ENCODE measurements at places on chromosomes 3 and 15.

DNA sequence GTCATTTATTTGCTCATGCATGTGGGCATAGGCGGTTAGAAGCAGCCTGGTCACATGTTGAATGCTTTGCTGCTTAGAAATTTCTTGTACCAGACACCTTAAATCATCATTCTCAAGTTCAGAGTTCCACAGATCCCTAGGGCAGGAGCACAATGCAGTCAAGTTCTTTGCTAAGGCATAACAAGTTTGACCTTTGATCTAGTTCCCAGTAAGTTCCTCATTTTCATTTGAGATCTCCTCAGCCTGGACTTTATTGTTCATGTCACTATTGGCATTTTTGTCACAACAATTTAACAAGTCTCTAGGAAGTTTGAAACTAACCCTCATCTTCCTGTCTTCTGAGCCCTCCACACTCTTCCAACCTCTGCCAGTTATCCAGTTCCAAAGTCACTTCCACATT lies 22.8 kb downstream of the HGD start:
- no peak for DNase-seq

DNA sequence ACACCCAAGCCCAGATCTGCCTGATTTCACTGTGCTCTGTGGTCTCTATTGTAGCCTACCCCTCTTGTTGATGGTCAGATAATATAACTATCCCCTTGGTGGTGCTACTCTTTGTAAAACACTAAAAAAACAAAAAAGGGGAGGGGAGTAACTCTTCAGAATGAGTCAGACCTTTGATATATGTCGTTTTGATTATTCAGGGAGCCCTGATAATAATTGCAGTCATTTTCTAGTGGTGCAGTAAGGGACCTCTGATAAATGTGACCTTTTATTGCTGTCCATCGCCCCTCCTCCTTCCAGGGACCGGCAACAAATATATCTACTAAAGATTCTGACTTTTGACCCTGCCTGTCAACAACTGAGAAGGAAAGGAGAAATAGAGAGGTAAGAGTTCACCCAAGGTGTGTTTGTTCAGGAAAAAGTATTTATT lies 45.1 kb upstream of the MAGI1 start:
- DNase-seq, result no peak

- DNase-seq, result no peak
Observed at GRCh38 chr15:49741712-49742111, 120.9 kb downstream of the DTWD1 start.

DNA sequence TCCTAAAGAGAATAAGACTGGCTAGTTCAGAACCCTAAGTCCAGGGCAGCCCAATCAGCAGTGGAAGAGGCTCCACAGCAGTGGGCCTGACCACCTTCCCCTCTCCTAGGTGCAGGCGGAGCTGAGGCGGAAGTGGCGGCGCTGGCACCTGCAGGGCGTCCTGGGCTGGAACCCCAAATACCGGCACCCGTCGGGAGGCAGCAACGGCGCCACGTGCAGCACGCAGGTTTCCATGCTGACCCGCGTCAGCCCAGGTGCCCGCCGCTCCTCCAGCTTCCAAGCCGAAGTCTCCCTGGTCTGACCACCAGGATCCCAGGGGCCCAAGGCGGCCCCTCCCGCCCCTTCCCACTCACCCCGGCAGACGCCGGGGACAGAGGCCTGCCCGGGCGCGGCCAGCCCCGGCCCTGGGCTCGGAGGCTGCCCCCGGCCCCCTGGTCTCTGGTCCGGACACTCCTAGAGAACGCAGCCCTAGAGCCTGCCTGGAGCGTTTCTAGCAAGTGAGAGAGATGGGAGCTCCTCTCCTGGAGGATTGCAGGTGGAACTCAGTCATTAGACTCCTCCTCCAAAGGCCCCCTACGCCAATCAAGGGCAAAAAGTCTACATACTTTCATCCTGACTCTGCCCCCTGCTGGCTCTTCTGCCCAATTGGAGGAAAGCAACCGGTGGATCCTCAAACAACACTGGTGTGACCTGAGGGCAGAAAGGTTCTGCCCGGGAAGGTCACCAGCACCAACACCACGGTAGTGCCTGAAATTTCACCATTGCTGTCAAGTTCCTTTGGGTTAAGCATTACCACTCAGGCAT lies 33.7 kb downstream of the VIPR1 start:
- DNase-seq, result no peak

DNA sequence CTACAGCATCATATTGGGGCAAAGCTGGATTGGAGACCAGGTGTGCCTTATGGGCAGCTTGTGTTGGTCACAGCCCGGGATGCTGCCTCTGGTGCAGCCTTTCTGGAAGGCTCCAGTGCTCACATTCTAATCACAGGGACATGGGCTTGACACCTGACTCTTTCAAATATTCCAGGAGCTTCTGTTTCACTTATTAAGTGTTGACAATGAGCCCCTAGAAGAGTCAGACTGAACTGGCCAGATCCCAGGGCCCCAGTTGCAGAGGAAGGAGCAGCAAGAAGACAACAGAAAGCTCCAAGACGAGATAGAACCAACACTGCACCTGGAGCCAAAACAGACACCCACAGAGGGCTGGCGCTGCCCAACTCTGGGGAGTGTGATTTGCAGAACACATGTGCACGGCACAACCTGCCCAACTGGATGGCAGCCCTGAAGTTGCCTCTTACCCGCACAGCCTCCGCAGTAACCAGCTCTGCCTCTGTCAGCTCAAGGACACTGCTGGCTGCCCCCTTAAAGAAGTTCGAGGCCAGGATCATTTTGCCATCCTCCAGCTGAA lies 30.3 kb downstream of the ALDH1L1 start:
- no peak for DNase-seq

DNA sequence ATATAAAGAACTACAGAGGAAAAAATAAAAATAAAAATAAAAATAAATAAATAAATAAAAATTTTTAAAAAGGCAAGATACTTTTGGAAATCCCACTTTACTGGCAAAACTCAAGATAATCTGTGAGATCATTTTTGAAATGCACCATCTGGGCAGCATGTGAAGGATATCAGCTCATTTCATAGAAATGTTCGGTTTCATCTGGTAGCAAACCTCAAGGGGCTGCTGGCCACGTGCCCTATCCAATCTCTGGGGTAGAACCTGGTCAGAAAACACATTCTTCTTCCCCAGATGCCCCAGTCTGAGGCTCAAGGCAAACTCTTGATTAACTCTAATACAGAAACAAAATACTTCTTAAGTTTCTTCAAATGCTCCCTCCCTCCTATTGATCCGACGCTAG lies 166.0 kb downstream of the FMN1 start:
- peak; percentile 1 for DNase-seq

GRCh38 chr3:56323986-56324420 lies 144.3 kb downstream of the ERC2 start:
- no peak for DNase-seq

DNA sequence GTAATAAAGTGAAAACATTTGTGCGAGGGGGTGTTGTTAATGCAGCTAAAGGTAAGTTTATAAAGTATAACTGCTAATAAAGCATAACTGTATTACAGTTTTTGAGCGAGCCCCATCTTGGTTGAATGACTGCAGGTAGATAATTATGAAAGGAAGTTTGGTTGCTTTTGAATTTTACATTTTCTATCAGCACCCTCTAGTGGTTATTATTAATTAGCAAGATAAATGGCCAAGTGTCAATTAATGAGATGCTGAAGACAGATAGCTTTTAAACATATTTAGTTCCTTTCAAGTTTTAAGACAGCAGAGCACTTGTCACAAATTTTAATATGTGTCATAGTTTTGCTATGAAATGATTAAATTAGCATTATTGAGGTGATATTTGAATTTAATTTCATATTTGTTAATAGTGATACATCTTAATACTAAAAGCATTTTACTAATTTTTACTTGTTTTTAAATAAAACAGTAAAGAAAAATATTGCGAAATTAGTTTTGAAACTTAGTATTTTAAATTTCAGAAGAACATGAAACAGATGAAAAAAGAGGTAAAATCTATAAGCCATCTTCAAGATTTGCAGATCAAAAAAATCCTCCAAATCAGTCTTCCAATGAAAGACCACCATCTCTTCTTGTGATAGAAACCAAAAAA lies 15.1 kb downstream of the U2SURP start:
- DNase-seq, result peak; percentile 7

GRCh38 chr3:192237992-192238608 lies 489.2 kb downstream of the FGF12 start:
- DNase-seq, result no peak

- DNase-seq, result no peak
Observed at GRCh38 chr15:83323296-83323711, 38.8 kb upstream of the BNC1 start.

All from DMS79 treated with DMSO at 0.1 percent for 48 hours (cell line).